Left colon (tissue), 2 donors: ENCODE measurements at places on chromosomes 3 and 15. TPM values are rescaled to one million over a fixed set of nuclear protein-coding genes. Genes with fewer than 3 reads are reported as not detected.
A peak's percentile ranks its signal among the peaks of the same experiment; 100 is the strongest.

DNA sequence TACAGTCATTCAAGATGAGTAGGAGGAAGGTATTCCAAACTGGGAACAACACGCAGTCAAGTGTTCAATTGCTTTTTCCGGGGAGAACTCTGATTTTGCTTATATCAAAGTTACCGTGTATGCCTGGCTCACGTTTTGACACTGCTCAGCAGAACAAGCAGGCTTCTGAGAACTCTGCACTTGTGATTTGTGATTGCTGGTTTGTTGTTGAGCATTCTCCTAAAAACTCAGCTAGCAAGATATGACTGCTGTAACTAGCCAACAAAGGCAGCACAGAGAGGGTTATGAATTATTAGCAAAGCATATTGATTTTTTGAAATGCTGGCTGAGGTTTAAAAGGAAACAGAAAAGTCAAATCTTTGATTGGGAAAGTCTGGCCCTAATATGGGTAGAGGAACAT, 151.7 kb downstream of the ZPLD1 start:
- DNase-seq, result no peak

DNA sequence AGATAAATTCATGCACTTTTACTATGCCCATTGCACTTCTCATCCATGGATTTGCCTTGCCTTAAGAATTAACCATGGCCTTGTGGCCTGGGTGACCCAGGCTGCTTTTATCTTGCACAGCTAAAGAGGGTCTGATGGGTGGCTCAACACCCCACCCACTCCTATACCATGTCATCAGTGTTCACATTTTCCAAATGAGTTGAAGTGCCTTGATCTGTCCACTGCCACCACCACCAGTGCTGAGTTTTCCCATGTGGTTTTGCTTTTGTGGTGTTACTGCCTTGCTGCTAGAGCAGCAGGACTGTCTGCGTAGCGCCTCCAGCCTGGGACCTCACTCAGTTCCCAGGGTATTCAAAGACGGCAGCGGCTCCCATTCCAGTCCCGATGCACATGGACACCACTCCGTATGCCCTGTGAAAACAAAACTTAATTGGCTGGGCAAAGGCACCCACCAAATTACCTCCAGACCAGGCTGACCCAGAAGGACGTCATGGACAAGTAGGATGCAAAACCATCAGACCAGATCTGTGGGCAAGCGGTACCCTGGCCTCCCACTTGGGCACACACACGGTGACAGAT, 14.1 kb downstream of the ACAA1 start:
- peak; percentile 21 for DNase-seq

DNA sequence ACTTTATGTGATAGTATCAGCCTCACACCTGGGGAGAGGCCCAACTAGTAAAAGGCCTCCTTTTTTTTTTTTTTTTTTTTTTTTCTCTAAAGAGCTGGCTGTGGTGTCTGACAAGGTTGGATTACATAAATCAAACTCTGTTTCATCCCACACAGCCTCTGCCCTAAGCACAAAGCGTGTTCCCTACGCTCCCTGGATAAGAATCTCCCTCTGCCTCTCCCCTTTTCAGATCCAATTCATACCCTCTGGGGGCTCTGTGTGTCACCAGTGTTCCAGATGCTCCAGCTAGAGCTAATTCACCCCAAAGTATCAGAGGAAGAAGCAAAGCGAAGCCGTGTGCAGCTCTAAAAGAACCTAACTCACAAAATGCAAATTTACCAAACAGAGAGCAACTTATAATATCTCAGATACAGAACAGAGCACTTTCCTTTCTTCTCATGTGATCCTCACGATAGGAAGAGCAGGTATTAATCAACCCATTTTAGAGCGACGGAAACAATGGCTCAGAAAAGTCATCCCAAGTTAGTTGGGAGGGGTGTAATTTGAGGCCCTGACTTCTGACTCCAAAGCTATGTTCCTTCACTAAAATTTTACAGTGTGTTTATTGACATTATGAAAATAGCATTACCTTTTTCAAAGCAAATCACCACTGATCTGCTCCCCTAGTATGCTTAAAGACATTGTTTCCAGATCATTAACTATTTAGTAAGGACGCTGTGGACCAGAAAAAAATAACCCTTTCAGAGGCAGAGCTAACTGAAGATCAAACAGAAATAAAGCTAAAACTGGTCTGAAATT, 12.4 kb downstream of the BMF start:
- DNase-seq, result no peak

FOXL2 gene
- not detected for total RNA-seq

DNA sequence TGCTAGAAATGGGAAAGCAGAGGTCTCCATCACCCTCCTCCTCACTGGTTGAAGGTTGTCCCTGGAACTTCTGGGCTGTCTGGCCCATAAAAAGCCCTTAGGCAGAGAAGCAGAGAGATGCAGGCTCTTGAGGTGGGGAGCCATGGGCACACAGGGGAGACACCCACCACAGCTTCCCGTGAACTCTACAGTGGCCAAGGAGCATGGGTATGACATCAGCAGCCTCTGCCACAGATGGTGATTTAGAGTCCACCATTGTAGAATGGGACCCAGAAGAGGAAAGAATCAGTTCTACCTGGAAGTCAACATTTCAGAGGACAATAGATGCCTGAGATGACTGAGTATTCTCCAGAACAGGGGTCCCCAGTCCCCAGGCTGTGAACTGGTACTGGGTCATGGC, 105.6 kb upstream of the LRRN1 start:
- no peak for DNase-seq

- DNase-seq, result no peak
Measured at GRCh38 chr3:125350597-125350996, 24.5 kb downstream of the ZNF148 start.

DNA sequence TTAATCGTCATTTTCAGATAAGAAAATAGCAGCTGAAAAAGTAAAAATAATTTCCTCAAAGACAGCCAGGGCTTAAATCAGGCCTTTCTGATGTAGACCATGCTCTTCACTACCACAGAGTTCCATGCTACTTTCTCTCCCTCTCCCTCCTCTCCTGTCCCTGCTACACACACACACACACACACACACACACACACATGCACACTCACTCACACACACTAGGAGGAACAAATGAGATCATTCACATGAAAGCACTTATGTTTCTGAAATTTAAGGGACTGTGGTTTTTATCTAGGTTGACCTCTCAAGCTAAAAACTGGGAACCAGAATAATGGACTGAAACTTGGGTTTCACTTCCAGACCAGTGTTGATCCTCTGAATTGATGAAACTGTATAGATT, 4.1 kb upstream of the PSMA4 start:
- no peak for DNase-seq

GRCh38 chr3:131503320-131503635, 507 bp upstream of the MRPL3 start:
- DNase-seq, result no peak

PPARG gene
- 143 TPM for total RNA-seq

DNA sequence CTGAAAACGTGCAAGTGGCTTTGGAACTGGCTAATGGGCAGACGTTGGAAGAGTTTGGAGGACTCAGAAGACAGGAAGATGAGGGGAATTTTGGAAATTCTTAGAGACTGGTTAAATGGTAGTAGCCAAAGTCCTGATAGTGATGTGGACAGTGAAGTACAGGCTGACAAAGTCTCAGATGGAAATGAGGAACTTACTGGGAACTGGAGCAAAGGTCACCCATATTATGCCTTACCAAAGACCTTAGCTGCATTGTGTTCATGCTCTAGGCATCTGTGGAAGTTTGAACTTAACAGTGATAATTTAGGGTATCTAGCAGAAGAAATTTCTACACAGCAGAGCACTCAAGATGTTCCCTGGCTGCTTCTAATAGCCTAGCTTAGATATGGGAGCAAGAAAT, 28.6 kb upstream of the SERPINI2 start:
- DNase-seq, result no peak

- DNase-seq, result no peak
Measured at GRCh38 chr3:14915636-14916222, 31.7 kb upstream of the NR2C2 start.

HIGD2B gene
- total RNA-seq, result not detected

SMAD6 gene
- total RNA-seq, result 9.6 TPM

- no peak for DNase-seq
Measured at GRCh38 chr3:164408326-164408725, 670.0 kb downstream of the SI start.

DNA sequence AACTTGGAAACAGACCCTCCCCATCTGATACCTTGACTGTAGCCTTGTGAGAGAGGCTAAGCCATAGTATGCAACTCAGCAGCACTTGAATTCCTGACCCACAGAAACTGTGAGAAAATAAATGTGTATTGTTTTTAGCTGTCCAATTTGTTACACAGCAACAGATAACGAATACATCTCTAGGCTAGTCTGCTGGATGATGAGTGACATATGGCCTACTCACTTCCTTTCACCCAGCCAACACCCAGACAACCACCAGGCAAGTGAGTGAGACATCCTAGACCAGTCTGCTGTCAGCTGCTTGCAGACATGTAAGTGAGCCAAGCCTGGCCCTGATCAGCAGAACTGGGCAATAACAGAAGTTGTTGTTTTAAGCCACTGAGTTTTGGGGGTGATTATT, 19.2 kb upstream of the SMAD6 start:
- no peak for DNase-seq

SLCO2A1 gene
- total RNA-seq, result 50.6 TPM

- no peak for DNase-seq
Measured at GRCh38 chr15:78067328-78068228, 9.9 kb downstream of the TBC1D2B start.

- DNase-seq, result peak; percentile 61
Measured at GRCh38 chr15:31255732-31256377, 70.8 kb upstream of the KLF13 start.

CYP8B1 gene
- total RNA-seq, result not detected

DNA sequence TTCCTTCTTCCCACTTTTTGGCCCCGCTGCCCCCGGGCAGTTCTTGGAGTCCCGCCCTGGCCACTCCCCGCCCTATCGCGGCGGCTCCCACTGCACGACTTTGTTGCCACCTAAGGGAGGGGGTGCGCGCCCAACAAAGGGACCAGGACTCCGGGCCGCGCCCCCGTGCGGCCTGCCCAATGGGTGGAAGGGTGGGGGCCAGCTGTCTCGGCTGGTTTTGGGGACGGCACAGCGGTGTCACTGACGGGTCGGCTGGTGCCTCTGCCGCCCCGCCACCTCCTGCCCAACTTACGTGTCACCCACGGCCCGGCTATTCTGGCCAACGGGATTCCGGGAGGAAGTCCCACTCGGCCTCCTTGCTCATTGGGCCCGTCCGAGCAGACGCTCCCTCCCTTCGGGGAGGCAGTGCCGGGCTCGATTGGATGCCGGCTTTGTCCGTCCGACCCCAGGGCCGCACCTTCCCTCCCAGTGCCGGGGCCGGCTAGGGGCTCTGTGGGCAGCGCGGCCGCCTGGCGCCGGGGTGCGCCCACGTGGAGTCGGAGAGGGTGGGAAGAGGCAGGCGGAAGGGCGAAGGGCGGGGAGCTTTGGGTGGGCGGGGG, at the start of gene GOLIM4:
TSS of gene GOLIM4 (minus strand) at position 314 of the 599 bp plus-strand sequence. CDS start 639 bp downstream, outside the sequence.
- peak; percentile 92 for DNase-seq

ATP13A5 gene
- total RNA-seq, result not detected

AADACL2 gene
- total RNA-seq, result 0.11 TPM
